ENCODE measurements at places on chromosomes 16 and 17.

- no peak overlapping the region for H3K4me3 ChIP-seq
- peaks cover 21% of the 10 kb centered on the region for H3K4me1 ChIP-seq
- H3K27me3 ChIP-seq, result peaks cover 9% of the 10 kb centered on the region
- DNase-seq, result no peak
Measured at GRCh38 chr17:49696233-49696761, 11.5 kb downstream of the SLC35B1 start.

DNA sequence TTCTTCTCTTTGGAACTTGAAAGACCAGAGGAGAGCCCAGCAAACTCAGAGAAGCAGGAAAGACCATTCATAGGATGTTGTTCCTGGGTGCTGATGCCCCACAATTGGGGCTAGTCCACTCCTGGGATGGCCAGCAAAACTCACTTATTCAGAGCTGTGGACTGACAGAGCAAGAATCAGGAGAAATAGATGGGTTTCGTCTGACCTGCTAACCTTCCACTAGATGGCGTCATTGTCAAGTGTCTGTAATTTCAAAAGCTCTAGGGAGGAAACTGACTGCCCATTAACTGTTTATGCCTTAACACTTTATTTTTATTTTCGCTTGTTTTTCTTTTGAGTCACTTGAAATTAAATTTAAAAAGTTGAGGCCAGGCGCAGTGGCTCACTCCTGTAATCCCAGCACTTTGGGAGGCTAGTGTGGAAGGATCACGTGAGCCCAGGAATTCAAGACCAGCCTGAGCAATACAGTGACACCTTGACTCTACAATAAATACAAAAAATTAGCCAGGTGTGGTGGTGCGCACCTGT is 28.7 kb upstream of the MILR1 start:
- H3K27me3 ChIP-seq, result no peaks in the 10 kb centered on the region
- no peak overlapping the region for H3K27ac ChIP-seq
- no peak overlapping the region for H3K4me3 ChIP-seq
- no peaks in the 10 kb centered on the region for H3K36me3 ChIP-seq
- no peaks in the 10 kb centered on the region for H3K4me1 ChIP-seq

DNA sequence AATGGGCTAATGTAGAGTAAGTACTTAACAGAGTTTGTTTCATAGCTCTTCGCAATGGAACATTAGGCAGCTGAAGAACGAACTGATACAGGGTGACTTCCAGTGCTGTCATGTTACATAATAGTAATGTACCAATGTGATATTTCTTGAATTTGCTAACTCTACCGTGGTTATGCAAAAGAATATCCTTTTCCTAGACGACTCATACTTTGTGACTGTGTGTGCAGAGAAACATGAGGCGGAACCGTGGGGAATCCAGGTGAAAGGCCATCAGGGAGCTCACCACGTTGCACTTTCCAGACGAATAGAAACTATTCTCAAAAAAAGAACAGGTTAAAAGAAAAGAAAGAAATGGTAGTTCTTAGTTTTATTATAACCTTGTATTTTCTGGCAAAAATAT is 13.2 kb downstream of the NOB1 start:
- peaks cover 39% of the 10 kb centered on the region for H3K36me3 ChIP-seq
- no peak for DNase-seq
- H3K27ac ChIP-seq, result no peak overlapping the region
- no peaks in the 10 kb centered on the region for H3K27me3 ChIP-seq
- no peak overlapping the region for H3K4me3 ChIP-seq
- H3K4me1 ChIP-seq, result peaks cover 6% of the 10 kb centered on the region

GRCh38 chr16:68973611-68974120 is 130.3 kb downstream of the TANGO6 start:
- H3K4me3 ChIP-seq, result no peak overlapping the region
- H3K27me3 ChIP-seq, result peaks cover 3% of the 10 kb centered on the region
- H3K36me3 ChIP-seq, result no peaks in the 10 kb centered on the region
- peaks cover 23% of the 10 kb centered on the region for H3K4me1 ChIP-seq
- no peak for DNase-seq
- H3K27ac ChIP-seq, result peak overlapping the region; percentile 87

DNA sequence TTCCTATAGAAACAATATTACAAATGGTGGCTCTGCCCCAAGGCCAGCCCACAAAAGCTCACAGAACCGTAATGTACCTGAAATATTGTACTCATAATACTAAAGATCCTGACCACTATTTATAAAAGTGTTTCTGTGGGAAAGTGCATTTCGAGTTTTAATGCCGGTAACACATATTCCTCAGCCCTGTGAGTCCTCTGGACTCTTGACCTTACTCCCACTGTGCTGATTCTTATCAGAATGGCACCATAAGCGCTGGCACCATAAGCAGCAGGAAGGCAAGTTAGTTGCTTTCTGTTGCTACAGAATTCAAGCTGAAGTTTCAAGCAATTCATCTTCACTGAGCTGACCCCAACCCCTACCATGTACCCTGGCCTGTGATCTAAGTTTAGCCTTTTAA is 36.4 kb upstream of the MED13 start:
- no peak overlapping the region for H3K4me3 ChIP-seq
- H3K27me3 ChIP-seq, result no peaks in the 10 kb centered on the region
- H3K27ac ChIP-seq, result no peak overlapping the region
- no peak for DNase-seq
- no peaks in the 10 kb centered on the region for H3K4me1 ChIP-seq
- H3K36me3 ChIP-seq, result no peaks in the 10 kb centered on the region

GRCh38 chr17:7854078-7854777 is 638 bp upstream of the TMEM88 start:
- peak overlapping the region; percentile 72 for H3K4me3 ChIP-seq
- H3K27ac ChIP-seq, result peak overlapping the region; percentile 78
- H3K4me1 ChIP-seq, result peaks cover 19% of the 10 kb centered on the region
- peaks cover 19% of the 10 kb centered on the region for H3K27me3 ChIP-seq
- peaks cover 34% of the 10 kb centered on the region for H3K36me3 ChIP-seq

- no peaks in the 10 kb centered on the region for H3K4me1 ChIP-seq
- no peak overlapping the region for H3K27ac ChIP-seq
- H3K36me3 ChIP-seq, result peaks cover 24% of the 10 kb centered on the region
- DNase-seq, result no peak
- H3K27me3 ChIP-seq, result no peaks in the 10 kb centered on the region
- no peak overlapping the region for H3K4me3 ChIP-seq
Measured at GRCh38 chr17:59678918-59679317, 28.3 kb downstream of the PTRH2 start.

DNA sequence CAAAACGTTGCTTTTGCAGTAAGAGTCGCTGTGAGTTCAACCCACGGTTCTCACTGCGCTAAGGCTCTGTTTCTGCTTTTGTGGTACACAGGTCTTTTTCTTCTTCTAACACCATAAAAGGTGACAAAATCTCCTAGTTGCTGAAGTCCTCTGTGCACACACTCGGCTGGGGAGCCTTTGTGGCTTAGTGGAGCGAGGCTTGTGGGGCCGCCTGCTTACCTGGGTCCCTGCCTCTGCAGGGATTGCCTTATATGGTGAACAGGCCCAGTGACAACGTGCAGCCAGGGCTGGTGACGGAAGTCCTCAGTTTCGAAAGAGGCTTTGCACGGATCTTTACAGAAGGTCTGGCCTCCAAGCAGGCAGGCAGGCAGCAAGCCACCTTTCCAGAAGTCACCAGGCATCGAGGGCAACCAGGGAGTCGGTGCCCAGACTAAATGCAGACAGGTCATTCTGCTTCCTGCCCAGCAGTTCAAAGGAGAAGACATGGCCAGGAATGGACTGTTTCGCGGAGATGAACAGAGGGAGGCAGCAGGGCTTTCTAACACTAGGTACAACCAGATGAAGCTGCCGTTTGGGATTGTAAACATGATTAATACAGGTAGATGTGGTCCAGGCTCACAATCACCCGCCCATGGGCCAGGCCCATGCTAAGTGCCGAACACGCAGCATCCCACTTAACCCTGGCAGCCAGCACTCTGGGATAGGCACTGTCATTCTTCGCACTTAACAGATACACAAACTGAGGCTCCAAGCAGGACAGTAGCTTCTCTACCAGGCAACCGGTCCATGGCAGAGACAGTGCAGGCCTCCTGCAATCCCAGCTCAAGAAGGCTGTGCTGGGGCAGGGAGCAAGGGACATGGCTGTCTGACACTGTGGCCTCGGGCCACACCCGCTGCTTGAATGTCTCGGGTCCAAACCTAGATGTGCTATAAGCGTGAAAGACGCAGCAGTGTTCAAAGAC is 10.7 kb upstream of the MEAK7 start:
- peaks cover 1% of the 10 kb centered on the region for H3K27me3 ChIP-seq
- peaks cover 4% of the 10 kb centered on the region for H3K4me1 ChIP-seq
- H3K27ac ChIP-seq, result no peak overlapping the region
- H3K4me3 ChIP-seq, result peak overlapping the region; percentile 23
- no peak for DNase-seq

DNA sequence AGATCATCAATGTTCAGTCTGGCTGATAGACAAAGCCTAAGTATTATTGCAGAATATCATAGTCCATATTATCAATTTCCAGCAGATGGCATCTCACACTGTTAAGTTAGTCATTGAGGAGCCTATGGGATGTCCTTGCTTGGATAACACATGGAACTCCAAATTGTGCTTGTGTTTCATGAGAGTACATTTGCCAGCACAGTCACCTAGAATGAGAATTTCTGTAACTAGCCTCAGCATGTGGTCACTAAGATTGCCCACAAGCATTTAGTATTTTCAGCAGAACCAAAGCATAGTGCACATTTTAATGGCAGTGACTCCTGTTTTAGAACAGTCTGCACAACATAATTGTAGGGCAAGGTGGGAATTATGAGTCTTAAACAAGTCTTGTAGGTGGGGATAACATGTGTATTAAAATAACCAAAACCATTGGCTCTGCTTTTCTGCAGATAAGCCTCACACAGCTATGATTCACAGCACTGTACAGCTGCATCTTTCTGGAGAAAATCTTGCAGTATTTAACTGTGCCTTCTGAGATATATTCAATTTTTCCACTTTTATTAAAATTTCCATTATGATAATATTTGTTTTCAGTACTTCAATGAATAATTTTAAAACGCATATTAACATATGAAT is 882.8 kb upstream of the SOX9 start:
- DNase-seq, result no peak
- H3K27me3 ChIP-seq, result no peaks in the 10 kb centered on the region
- no peak overlapping the region for H3K27ac ChIP-seq
- H3K4me1 ChIP-seq, result no peaks in the 10 kb centered on the region

DNA sequence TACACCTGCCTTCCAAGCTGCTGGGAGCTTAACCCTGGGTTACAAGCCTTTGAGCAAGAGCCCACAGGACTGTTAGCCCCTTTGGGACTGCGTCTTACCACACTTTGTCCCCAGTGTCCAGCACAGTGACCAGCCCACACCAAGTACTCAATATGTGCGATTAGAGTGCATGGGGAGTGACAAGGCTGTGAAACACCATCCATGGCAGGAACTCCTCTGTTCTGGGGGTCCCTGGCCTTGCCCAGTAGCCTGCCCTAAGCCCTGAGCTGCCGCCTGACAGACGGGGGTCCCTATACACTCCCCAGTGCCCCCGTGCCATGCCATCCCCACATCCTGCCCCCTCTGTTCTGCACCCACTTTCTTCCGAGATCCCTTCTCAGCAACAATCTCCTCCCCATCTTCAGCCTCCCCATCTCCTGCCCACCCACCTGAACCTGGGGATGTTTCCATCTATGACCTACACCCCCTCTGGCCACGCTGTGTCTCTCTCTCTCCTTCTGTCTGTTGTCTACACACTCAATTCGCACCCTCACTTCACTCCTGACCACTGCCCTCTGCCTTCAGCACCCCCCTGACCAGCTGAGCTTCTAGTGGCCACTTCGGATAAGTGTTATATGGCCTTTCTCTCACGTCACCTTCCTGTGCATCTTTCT is 112.9 kb upstream of the SMURF2 start:
- peak overlapping the region; percentile 44 for H3K4me3 ChIP-seq
- H3K36me3 ChIP-seq, result peaks cover 37% of the 10 kb centered on the region
- peaks cover 43% of the 10 kb centered on the region for H3K4me1 ChIP-seq
- peaks cover 33% of the 10 kb centered on the region for H3K27me3 ChIP-seq

- no peak for DNase-seq
- peaks cover 3% of the 10 kb centered on the region for H3K4me1 ChIP-seq
- peaks cover 37% of the 10 kb centered on the region for H3K36me3 ChIP-seq
- H3K27ac ChIP-seq, result no peak overlapping the region
- peaks cover 3% of the 10 kb centered on the region for H3K27me3 ChIP-seq
Measured at GRCh38 chr16:4814046-4814445, 11.6 kb upstream of the ROGDI start.

DNA sequence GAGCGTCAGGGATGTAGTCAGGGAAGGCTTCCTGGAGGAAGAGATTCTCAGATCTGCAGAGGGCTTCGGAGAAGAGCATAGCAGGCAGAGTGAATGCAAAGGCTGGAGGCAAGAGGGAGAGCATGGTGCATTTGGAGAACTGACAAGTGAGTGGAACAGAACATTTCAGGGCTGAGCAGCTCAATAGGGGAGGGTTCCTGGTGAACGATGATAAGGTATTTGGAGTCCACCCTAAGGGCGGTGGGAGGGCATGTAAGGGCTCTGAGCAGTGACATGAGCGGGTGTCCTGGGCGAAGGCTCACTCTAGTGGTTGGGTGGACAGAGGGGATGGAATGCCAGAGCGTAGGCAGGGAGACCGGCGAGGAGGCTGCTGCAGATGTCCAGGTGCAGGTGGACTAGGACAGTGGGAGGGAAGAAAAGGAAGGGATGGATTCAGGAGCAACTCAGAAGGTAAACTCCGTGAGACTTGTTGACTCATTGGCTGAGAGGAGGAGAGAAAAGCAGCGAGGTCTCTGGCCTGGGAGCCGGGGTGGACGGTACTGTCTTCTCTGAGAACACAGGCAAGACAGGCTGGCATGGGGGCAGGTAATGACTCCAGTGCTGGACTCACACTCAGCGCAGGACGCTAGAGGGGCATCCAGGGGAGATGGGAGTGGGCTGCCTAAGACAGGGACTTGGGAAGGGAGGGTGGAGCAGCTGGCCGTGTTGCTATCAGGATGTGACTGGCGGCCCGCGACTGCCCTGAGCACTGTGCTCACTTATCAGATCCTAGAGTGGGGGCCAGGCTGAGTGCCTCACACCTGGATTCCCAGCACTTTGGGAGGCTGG is 1.4 kb upstream of the PITPNA start:
- peak overlapping the region; percentile 52 for H3K27ac ChIP-seq
- H3K36me3 ChIP-seq, result peaks cover 23% of the 10 kb centered on the region
- H3K4me1 ChIP-seq, result peaks cover 49% of the 10 kb centered on the region
- peaks cover 37% of the 10 kb centered on the region for H3K27me3 ChIP-seq
- DNase-seq, result no peak
- H3K4me3 ChIP-seq, result peak overlapping the region; percentile 84

- H3K36me3 ChIP-seq, result peaks cover 4% of the 10 kb centered on the region
- DNase-seq, result peak; percentile 92
- H3K4me1 ChIP-seq, result peaks cover 15% of the 10 kb centered on the region
- peaks cover 49% of the 10 kb centered on the region for H3K27me3 ChIP-seq
Measured at GRCh38 chr16:67155295-67156142, 4.2 kb downstream of the TRADD start.

Data from endothelial cell (in vitro differentiated cells).